ENCODE measurements at places on chromosomes 16 and 17.

- no peak for DNase-seq
These were observed 78.9 kb downstream of the SLC6A2 start for GRCh38 chr16:55734665-55735064.

- DNase-seq: no peak
These were observed 77.9 kb downstream of the TOX3 start for GRCh38 chr16:52469091-52469490.

- no peak for DNase-seq
These were observed 64.1 kb downstream of the SLC5A11 start for GRCh38 chr16:24909856-24910255.

- no peak for DNase-seq
These were observed 491 bp downstream of the IST1 start for GRCh38 chr16:71895679-71896365.

- DNase-seq: no peak
These were observed 22.3 kb downstream of the ARHGAP27 start for GRCh38 chr17:45410144-45411091.

- DNase-seq: no peak
These were observed 1.9 kb upstream of the MT1B start for GRCh38 chr16:56649820-56650219.

DNA sequence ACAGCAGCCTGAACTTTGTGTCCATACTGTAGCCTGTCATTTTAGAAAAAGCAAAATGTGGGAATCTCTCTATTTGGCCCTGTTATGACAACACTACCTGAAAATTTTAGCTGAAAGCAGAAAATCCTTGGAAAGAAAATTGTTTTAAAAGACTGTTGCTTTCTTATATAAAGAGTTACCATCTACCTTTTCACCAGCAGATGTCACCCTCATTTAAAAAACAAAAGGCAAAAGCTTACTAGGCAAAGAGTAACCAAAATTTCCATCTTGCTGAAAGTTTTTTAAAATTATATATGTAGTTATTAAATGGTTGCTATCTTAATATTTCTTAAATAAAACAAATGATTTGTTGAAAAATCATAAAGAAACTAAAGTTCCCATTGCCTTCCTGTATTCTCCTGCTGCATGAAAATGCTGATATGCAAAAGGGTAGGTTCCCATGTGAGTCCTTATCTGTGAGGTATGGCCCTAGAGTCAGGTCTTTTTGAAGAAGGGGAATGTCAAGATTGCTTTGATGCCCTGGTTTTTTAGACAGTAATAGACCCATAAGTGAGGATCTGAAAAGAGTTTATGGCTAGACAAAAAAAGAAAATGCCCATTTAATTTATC, 61.0 kb downstream of the TNRC6C start:
- no peak for DNase-seq

GRCh38 chr16:58859958-58860669, 126.0 kb upstream of the GOT2 start:
- DNase-seq: no peak

DNA sequence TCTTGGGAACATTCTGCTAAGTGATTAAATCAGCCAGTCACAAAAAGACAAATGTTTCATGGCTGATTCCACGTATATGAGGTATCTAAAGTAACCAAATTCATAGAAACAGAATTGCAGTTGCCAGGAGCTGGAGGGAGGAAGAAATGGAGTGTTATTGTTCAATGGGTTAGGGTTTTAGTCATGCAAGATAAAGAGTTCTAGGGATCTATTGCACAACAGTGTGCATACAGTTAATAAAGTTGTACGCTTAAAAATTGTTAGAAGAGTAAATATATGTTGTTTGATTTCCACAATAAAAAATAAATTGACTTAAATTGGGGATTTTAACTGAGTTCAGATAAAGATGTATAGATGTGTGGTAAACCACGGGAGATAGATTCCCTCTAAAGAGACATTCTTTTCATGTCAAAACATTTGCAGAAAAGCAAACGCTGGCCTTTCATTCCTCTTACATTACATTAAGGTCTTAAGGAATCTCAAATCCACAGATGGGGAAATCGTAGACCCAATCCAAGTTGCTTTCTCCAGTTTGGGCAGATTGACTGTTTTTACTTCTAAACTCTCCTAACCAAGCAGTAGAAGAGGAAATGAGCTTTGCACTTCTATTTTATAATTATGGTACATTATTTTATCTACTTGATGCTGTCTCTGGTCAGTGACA, 4.6 kb downstream of the PRDM7 start:
- DNase-seq: no peak

GRCh38 chr16:81864646-81865382, 85.7 kb downstream of the PLCG2 start:
- DNase-seq: no peak

GRCh38 chr17:57466017-57466471, 209.7 kb downstream of the MSI2 start:
- DNase-seq: no peak

GRCh38 chr17:76519048-76519966, 18.1 kb upstream of the RHBDF2 start:
- no peak for DNase-seq

DNA sequence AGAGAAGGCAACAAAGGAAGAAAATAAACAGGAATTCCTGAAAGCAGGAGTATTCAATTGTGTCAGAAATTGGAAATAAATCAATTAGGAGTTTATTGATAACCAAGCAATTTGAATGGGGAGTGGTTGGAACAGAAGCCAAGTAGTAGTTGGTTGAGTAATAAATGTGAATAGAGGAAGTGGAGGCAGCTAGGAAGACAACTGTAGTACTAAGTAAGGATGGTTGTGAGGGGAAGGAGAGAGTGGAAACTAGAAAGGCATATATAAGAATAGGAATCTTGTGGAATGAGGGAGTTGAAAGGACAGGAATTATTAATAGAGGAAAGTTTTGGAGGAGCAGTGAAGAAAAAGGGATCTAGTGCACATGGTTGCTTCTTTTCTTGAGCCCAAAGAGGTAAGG, 34.4 kb downstream of the NFAT5 start:
- DNase-seq: no peak

DNA sequence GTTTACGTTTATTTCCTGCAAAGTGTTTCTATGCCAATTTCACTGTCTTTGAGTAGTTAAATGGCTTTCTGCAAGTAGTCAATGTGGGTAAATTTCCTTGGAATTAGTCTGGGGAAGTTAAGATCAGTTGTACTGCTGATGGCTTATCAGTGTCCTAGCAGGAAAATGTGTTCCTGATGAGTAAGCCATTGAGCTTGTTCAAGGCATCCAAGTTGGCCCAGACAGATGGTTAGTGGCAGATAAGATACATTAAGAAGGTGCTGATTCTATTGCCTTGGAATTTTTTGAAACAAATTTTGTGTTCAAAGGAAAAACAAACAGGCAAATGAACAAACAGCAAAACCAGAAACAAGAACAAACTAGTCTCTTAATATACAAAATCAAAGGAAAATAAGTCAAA, 258.4 kb downstream of the MAP2K6 start:
- no peak for DNase-seq

- DNase-seq: no peak
These were observed 92.2 kb downstream of the TUBD1 start for GRCh38 chr17:59800530-59800942.

DNA sequence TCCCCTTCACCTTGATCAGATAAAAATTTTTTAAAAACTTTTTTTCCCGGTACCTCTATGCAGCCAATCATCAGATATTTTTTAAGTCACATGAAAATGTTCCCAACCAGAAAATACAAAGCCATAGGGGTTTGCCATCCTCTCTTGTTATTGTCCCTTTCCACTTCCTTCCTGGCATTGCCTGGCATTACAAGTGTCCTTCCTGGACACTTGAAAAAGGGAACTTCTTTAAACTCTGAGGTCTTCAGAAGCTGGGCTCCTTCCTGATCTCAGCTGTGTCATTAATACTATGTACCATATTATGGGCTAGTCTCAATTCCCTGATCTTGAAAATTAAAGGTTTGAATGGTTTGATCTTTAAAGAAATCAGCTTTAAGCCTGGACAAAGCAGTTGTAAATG, 64.9 kb downstream of the TEX14 start:
- no peak for DNase-seq

DNA sequence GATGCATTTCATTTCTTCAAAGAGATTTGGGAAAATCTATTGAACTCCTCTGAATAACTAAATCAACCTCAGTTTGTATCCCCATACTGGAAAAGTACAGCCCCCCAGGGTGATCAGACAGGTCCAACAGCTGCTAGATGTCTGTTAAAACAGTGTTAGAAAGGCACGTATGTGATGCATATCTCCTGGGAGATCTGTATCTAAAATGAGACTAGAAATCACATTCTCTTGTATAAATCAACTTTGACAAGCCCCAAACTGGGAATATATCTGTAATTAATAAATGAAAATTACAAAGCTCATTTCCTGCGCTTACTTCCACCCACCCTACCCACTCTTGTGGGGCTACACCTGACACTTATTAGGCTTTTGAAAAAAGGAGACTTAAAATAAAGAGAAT, 3.8 kb upstream of the KIF2B start:
- DNase-seq: no peak

DNA sequence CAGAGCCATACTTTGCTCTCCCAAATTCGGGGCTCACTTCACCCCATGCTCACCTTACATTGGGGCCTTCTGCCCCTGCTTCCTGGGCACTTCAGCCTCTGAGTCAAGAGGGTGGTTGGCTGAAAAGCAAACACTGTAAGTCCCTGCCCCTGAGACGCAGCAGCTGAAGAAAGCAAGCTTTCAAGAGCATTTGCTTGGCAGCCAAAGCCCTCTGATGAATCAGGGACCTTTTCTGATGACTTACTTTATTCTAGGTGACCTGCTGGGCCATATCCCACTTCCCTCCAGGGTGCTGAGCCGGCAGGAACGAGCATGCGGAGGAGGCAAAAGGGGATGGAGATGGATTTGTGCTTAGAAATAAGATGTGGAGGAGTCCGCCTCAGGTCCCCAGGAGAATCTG, 147.0 kb upstream of the TNRC6C start:
- no peak for DNase-seq

GRCh38 chr16:87570938-87571867, 31.1 kb upstream of the JPH3 start:
- DNase-seq: no peak

DNA sequence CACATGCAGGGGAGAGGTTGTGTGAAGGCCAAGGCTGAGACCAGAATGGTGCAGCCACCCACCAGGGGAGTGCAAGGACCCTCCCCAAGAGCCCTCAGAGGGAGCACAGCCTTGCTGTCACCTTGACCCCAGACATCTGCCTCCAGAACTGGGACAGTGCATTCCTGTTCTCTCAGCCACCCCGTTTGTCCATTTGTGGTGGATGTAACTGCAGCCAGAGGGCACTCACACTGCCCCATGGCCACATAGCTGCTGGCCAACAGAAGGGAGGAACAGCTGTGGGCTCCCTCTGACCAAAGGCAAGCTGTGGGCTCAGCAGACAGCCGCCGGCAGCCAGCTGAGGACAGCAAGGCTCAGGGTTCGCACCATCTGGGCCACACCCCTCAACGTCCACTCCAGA, 49.8 kb upstream of the KLHDC4 start:
- no peak for DNase-seq

GRCh38 chr17:11816409-11816808, 180.9 kb downstream of the ZNF18 start:
- DNase-seq: no peak

DNA sequence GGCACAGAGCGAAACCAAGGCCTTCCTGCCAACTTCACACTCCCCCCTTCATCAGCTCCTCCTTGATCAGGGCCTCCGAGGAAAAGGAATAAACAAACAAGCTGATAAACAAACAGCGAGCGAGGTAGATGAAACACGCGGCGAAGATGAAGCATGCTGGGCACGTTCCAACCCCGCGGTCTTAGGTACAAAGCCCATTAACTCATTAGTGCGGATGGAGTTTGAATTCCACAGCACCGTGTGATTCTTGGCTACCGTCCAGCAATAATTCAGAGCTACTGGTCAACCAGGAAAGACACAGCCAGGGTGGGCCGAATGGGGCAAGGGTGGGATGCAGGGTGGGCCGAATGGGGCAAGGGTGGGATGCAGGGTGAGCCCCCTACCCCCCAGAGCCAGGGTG, 67.3 kb downstream of the RBFOX3 start:
- no peak for DNase-seq

DNA sequence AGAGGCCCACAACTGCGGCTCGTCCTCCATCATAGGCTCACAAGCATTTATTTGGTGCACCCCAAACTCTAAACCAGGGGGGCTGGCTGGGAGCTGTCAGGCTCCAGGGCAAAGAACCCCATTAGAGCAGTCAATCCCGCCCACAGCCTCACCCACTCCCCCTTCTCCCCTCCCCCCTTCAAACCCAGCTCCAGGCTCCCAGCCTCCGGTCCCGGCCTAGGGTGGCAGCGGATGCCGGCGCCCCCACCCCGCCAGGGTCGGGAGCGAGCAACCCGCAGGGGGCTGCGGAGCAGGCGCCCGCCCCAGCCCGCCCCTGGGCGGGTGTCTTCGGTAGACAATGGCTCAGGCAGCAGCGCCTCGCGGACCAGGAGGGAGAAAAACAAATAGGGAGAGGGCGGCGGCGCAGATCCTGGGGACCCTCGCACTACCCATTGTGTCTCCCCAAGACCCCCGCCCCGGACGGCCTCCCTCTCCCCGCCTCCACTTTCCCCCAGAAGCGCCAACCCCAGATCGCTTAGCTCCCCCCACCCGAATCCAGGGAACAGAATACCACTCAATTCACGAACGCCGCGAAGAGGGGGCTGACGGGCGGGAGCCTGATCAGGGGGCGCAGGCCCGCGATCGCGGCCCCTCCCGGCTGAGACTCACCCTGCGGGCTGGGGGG, 572 bp downstream of the FAM171A2 start:
- DNase-seq: no peak

- no peak for DNase-seq
These were observed 50.8 kb downstream of the RPH3AL start for GRCh38 chr17:301681-302299.

DNA sequence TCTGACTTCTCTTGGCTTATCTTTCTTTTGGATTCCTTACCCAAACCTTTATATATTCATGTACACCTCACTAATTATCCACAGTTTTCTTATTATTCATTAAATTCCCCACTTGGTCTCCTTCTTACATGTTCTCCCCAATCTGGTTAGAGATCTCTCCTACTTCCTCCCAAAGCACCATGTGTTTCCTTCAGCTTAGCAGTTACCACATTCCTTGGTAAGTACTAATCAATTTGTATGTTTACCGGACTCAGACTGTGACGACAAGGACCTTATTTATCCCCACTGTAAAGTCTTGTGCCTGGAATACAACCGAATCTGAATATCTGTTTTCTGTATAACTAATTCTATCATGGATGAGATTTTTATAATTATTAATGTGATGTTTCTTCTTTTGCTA, 389.5 kb downstream of the KCNJ2 start:
- DNase-seq: no peak

- DNase-seq: no peak
These were observed 1180.6 kb upstream of the CDH8 start for GRCh38 chr16:63216696-63217423.

GRCh38 chr16:25691519-25692091, at the start of gene HS3ST4:
Gene HS3ST4 (plus strand): TSS chr16:25691959.
- DNase-seq: peak; percentile 22

- peak; percentile 47 for DNase-seq
These were observed 57.7 kb downstream of the CMC2 start for GRCh38 chr16:80948886-80949493.

All from neural crest cell (in vitro differentiated cells).